AG09309 (cell line): ENCODE measurements at places on chromosomes 5 and 9.

GRCh38 chr9:75149841-75150241, 61.5 kb downstream of the OSTF1 start:
- no peak for DNase-seq

DNA sequence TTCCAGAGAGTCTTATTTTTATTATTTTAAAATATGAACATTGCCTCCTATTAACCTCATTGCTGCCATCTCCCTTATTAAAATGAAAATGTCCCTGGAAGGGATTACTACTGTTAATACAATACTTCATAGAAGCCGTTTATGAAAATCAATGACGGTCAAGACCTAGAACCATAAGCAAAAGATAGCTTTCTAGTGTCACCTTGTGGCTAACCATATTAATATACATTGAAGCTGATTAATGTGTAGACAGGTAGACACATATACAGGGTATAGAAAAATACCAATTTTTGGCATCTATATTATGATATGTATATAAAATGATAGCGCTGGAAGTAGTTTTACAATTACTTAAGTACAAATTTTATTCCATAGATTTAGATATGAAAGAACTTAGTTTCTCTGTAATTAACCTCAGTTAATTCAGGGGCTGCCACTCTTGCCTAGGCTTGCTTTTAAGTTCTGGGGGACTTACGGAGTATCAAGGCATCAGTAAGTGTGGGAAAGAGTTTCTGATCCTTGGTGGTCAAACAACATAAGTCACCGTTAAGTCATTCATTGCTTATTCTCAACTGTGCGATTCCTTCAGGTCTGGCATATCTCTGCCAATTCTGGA, 2.5 kb upstream of the YTHDC2 start:
- no peak for DNase-seq

GRCh38 chr5:7754997-7755596, 95.8 kb downstream of the CFAP90 start:
- no peak for DNase-seq

- DNase-seq: no peak
Observed at GRCh38 chr5:161261668-161262323, 284.7 kb downstream of the GABRB2 start.

GRCh38 chr5:54944364-54944763, 41.0 kb downstream of the ESM1 start:
- no peak for DNase-seq

DNA sequence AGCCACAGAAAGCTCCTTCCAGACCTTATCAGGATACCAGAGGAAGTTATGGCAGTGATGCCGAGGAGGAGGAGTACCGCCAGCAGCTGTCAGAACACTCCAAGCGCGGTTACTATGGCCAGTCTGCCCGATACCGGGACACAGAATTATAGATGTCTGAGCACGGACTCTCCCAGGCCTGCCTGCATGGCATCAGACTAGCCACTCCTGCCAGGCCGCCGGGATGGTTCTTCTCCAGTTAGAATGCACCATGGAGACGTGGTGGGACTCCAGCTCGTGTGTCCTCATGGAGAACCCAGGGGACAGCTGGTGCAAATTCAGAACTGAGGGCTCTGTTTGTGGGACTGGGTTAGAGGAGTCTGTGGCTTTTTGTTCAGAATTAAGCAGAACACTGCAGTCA, 70.8 kb upstream of the ENTREP1 start:
- no peak for DNase-seq

GRCh38 chr5:7878381-7878873, 9.5 kb downstream of the MTRR start:
- peak; percentile 53 for DNase-seq

- no peak for DNase-seq
Observed at GRCh38 chr5:172477466-172477865, 23.1 kb upstream of the SH3PXD2B start.

DNA sequence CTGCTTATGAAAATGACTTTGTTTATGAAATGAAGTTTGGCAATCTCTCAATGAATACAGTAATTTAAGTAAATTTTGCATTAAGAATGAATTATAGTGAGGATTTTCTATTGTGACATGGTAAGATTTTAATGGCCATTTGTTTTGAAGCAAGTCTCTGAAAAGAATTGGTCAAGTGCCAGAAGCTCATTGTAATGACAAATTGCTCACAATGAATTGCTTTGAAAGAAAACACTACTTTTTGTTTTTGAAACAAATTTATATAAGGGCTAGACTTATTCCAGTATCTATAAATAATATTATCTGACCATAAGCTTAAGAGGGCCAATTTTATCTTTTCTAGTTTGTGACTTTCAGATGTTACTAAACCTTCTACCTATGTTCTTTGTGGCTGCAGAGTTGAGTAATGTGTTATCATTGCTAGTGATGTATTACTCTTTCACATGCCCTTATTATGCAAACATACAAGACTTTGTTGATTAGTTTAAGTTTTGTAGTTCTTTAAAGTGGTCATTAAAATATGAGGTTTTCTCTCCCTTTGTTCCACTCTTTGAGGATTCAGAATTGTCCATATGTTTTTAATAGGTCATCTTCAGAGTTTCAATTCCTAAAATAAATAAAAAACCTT, 93.0 kb upstream of the ZNF608 start:
- no peak for DNase-seq

DNA sequence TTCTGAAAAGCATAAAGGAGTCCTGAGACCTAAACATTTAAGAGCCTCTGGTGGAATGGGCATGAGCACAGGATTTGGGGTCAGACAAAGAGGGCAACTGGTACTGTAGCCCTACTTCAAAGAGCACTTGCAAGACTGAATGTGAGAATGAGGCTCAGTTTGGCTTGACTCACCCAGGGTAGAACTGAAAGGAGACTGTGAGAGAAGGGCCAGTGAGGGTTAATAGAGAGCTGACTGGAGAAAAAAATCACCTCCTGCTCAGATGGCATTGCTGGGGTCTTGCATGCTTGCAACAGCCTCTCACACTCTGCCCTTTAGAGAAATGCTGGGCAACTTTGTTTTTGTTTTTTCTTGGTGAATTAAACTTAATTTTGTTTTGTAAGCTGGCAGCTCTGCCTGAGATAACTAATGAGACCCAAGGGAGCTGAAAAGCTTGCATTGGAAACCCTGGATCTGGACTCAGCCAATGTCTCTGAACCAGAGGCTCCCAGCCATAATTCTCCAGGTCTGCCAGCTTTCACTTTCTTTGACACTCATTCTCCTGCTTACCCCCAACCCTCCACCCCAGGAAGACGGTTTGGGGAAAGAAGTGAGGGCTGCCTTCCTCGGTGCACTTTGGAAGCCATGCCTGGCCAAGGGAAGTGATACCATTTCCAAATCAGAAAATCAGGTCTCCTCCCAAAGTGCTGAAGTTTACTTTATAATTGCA, 161.1 kb upstream of the PANK3 start:
- no peak for DNase-seq

GRCh38 chr5:124880903-124881697, 134.7 kb upstream of the ZNF608 start:
- DNase-seq: no peak

GRCh38 chr9:134501761-134502265, 139.8 kb upstream of the COL5A1 start:
- no peak for DNase-seq

GRCh38 chr5:134136221-134136631, 21.7 kb downstream of the TCF7 start:
- no peak for DNase-seq

- DNase-seq: no peak
Observed at GRCh38 chr9:93260263-93261066, 76.5 kb downstream of the WNK2 start.

DNA sequence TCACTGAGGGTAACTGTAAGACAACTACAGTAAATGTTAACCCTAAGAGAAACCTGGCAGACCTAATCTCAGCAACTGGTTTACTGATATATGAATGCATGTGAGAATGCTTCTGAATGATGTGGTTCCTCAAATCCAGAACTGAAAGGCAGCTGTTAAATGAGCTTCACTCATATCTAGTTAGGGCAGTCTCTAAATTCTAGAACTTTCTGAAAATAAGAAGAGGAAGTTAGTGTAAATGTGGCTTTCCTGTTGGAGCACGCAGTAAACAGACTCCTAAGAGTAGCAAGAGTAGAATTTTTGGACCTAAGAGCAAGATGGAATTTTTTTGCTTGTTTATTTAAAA, 117.9 kb upstream of the KCNN2 start:
- DNase-seq: no peak

GRCh38 chr9:136270173-136270705, 24.6 kb upstream of the QSOX2 start:
- no peak for DNase-seq

DNA sequence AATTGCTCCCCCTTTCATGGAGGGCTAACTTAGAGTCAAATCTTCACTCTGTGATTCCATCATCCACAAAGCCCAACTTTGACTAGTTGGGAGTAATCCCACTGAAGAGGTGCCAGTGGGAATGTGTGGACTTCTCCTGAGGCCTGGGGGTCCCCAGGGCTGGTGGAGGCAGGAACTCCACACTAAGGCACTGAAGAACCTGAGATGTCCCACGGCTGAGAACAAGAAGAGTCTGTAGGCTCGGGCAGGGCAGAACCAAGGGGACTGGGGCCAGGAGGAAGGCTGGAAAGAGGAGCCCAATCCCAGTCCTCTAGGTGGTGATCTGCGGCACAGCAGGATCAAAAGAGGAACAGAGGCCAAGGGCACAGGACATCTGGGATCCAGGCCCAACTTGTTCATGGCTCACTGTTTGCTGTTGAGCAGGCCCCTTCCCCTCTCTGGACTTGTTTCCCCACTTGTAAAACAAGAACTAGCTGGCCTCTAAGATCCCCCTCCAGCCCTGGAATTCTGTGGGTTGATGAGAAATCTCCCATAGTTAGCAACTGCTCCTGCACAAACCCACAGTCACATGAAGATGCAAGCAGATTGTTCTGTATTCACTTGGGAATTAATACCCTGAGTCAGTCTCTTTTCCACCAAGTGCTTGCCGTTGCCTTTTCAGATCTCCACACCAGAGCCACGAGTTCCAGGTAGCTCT, 32.7 kb upstream of the ALDH1B1 start:
- peak; percentile 16 for DNase-seq

DNA sequence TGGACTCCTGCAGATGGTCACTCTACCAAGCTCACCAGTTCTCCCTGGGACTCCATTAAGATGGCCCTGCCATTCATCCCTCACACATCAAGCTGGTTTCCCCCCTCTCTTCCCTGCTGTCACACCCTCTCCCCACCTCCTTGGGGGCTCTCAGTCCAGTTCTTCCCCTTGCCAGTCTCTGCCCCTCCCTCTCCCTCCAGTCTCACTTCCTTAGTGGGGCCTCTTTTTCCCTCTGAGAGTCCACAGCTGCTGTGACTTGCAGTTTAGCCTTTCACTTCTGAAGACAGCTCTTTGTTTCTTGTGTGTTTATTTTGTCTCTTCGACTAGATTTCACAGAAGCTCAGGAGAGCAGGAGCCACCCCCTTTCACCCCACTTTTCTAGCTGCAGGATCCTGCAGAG, 10.5 kb downstream of the DOCK2 start:
- DNase-seq: no peak

DNA sequence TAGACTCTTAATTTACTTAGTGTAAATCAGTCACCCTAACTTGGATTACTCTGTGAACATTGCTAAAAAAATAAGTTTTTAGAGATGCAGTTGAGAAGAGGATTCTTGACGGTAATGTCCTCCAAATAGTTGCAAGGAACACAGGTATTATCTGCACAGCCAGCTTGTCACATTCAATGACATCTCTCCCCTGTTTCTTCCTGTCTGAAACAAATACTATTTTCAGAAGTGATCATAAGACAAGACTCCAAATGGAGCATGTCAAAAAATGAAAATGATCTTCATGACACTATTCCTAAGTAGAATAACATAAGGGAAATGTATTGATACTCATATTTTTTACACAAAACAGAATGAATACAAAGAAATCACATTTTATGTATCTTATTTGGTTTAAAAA, 227.9 kb upstream of the CHD1 start:
- DNase-seq: no peak

DNA sequence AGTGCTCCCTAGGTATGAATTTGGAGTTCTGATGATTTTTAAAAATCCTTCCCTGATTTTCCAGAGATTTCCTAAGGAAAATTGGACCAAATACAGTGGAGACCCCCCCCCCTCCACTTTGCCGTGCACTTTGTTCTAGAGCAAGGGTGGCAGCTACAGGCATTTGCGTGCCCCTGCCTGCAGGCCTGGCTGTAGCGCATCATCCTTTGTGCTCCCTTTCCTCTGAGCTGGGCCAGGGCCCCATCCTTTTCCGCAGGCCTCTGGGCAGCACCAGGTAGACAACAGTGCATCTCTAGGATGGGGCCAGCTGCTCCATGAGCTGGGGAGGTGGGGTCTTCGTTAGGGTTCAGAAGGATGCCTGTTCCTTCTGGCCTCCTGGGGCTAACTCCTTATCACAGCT, 39.6 kb downstream of the TRIO start:
- DNase-seq: no peak

- DNase-seq: peak; percentile 17
Observed at GRCh38 chr5:62144401-62145022, 161.5 kb upstream of the KIF2A start.

DNA sequence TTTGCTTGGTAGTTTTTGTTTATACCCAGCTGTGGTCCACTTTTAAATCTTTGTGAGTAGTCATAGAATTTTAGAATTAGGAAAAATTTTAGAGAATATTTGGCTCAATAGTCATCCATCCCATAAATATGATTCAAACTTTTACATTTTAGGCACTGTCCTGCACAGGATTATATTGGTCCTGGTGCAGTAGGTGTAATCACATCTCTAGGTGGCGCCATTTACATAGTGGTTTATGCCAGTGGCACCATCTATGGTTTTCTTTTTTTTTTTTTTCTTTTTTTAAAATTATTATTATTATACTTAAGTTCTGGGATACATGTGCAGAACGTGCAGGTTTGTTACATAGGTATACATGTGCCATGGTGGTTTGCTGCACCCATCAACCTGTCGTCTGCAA, 260.7 kb upstream of the KCNN2 start:
- peak; percentile 16 for DNase-seq

- DNase-seq: no peak
Observed at GRCh38 chr9:111868475-111868874, 28.1 kb upstream of the UGCG start.

DNA sequence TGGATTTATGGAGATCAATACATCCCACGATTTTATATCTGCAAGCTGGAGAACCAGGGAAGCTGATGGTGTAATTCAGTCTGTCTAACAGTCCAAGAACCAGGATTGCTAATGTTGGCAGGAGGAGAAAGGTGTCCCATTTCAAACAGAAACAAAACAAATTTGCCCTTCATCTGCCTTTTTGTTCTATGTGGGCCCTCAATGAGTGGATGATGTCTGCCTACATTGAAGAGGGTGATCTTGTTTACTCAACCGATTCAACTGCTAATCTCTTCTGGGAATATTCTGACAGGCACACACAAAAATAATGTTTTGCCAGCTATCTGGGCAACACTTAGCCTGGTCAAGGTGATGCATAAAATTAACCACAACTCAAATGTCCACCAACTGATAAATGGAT, 65.1 kb upstream of the IL33 start:
- no peak for DNase-seq

GRCh38 chr5:25241981-25242380, 597.2 kb upstream of the CDH10 start:
- no peak for DNase-seq

GRCh38 chr5:143916451-143916850, 104.5 kb downstream of the HMHB1 start:
- no peak for DNase-seq

- no peak for DNase-seq
Observed at GRCh38 chr5:124748687-124749594, 2.5 kb upstream of the ZNF608 start.
